ENCODE measurements at places on chromosomes 5 and 9.

DNA sequence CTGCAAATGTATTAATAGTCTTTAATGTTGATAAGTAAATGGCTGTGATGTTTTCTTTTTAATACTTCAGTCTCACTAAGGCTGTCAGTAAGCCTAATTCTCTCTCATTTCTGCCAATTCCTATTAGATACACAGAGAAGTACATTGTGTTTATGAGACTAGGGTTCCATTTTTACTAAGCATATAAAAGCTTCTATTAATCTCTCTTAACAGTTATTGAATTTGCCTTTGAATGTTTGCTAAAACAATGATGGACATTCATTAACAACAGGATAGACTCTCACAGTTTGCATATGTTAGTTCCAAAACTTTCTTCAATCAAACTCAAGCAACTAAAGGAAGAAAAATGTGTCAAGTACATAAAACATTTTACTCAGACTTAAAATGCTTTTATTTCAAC is 659.3 kb downstream of the TLE1 start:
- DNase-seq: no peak

DNA sequence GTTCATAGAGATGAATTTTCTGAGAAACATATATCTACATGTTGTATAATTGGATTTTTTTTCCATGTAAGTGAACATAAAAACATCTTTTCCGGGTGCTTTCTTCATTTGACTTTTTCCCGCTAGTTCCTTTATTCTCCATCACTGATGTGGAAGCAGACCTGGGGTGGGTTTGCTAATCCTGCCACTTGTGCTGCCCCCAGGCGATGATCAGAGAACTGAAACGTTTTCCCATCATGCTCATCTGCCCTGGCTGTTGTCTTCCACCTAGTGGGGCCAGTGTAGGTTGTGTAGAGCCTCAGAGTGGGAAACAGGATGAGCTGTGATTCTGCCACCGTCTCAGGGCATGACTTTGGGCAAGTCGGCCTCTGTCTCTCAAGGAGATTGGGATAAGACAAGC is 34.2 kb upstream of the TGFBR1 start:
- no peak for DNase-seq

DNA sequence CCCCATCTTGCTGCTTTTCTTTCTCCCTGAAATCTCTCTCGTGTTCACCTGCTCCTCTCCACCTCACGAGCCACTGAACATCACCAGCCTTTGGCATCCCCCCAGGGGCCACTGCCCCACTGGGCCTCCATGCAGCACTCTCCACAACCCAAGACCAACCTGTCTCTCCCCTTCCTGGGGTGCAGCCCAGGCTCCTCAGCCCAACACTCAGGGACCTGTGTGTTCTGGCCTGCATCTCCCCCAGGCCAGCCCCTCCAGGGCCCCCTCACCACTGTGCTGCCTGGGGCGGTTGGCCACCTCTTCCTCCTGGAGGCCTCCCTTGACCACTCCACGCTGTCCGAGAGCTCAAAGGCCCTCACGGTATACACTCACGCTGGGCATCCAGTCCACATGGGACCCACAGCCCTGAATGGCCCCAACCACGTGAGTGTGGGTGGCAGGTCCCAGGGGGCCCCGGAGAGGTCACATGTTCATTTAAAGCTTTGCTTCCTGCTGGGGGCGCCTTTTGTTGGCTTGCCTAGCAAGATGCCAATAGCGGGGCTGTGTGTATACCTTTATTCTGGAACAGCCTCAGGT is 453 bp upstream of the DOK3 start:
- no peak for DNase-seq

GRCh38 chr9:38713426-38713825 is 6.5 kb downstream of the FAM240B start:
- no peak for DNase-seq

- no peak for DNase-seq
These were observed 24.0 kb upstream of the PPARGC1B start for GRCh38 chr5:149706158-149706557.

DNA sequence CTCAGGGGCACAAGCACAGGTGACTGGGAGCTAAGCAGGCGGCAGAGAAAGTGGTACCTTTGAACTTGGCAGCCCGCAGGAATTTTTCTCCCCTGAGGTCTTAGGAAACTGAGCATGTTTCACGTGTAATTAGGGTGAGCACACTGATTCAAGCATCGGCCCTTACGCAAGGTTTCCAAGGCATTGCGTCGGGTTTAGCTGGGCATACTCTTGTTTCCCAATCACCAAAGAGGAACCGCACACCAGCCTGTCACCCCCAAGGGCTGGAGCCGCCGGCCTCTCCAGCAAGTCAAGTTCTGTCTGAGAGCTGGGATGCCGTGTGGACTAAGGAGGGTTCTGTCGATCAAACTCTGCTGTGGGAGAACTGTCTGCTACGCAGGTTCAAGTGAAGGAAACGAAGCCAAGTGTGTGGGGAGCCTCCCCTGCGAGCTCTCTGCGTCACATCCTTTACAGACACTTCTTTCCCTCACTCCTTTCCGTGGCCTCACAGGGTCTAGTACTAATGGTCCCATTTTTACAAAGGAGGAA is 53.0 kb downstream of the ERGIC1 start:
- no peak for DNase-seq

- peak; percentile 78 for DNase-seq
These were observed 7.7 kb downstream of the RANBP6 start for GRCh38 chr9:6007770-6008168.

DNA sequence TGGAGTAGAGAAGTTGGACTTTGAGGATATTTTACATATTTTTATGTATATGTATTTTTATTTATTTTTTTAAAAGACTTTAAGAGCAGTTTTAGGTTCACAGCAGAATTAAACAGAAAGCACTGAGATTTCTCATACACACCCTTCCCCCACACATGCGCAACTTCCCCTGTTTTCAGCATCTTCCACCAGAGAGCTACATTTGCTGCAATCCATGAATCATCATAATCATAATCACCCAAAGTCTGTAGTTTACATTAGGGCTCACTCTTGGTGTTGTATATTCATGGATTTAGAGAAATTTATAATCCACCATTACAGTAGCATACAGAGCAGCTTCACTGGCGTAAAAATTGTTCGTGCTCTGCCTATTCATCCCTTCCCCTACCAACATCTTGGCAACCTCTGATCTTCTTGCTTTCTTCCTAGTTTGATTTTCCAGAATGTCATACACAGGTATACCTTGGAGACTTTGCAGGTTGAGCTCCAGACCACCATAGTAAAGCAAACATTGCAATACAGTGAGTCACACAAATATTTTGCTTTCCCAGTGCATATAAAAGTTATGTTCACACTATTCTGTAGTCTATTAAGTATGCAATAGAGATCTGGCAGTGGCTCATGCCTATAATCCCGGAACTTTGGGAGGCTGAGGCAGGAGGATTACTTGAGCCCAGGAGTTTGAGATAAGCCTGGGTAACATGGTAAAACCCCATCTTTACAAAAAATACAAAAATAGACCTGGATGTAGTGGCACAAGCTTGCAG is 9.6 kb upstream of the CCDC171 start:
- no peak for DNase-seq

DNA sequence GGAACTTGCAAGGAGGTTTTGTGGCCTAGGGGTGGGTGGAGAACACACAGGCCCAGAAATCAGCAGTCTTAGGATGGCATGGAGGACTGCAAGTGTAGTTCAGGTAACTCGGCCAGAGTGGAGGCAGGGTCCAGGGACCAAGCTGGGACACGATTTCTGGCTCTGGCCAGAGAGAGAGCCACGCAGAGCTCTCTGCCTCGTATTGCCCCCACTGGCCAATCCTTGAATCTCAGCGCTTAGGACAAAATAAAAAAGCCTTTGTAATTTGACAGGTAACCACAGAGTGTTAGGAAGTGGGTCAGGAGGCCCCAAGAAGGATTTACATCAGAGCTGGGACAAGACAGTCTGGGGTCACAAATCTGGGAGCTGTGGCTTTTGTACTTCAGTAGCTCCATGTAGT is 11.7 kb downstream of the MAP3K1 start:
- no peak for DNase-seq
